Liver (tissue), 10 donors: ENCODE measurements at places on chromosomes 12 and 14. TPM values are rescaled to one million over a fixed set of nuclear protein-coding genes. Genes with fewer than 3 reads are reported as not detected.

CCDC175 gene
- total RNA-seq = not detected

APPL2 gene
- 21.2 TPM for total RNA-seq

OTX2 gene
- not detected for total RNA-seq

PIANP gene
- total RNA-seq = not detected

RTL1 gene
- 0.05 TPM for total RNA-seq

REC8 gene
- 3.8 TPM for total RNA-seq

OTUB2 gene
- total RNA-seq = 0.28 TPM

MSRB3 gene
- total RNA-seq = 3.5 TPM

SLC35F4 gene
- not detected for total RNA-seq
